NCI-H2029 treated with DMSO at 0.1 percent for 48 hours (cell line): ENCODE measurements at places on chromosomes 12 and 14.

- no peak for DNase-seq
Measured at GRCh38 chr12:12600659-12601058, 11.0 kb upstream of the CREBL2 start.

GRCh38 chr12:39723831-39724230 lies 104.2 kb upstream of the ABCD2 start:
- DNase-seq, result no peak

GRCh38 chr14:77565994-77566305 lies 50.5 kb downstream of the SPTLC2 start:
- no peak for DNase-seq

GRCh38 chr14:101399737-101400517 lies 161.4 kb upstream of the DIO3 start:
- no peak for DNase-seq

DNA sequence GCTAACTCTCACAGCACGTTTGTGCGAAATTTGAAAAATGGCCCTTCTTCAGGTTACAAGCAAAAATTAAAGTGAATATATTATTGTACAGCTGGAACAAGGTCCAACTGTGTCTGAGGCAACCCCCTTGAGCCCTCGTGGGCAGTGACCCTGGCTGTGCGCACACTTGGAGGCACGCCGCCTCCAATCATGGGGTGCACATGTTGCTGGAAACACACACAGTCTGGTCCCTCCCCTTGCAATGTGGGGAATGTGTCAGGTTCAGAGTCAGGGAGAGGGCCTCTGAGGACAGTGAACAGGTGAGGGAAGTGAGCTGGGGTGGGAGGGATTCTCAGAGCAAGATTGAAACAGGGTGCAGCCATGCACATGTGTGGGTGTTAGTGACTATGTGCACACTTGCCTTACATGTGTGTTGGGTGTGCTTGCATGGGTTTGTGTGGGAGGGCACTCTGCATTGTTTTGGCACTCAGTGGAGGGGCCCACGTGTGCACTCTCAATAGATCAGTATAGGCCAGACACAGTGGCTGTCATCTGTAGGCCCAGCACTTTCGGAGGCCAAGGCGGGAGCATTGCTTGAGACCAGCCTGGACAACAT lies 9.6 kb downstream of the TSPAN9 start:
- DNase-seq, result no peak

DNA sequence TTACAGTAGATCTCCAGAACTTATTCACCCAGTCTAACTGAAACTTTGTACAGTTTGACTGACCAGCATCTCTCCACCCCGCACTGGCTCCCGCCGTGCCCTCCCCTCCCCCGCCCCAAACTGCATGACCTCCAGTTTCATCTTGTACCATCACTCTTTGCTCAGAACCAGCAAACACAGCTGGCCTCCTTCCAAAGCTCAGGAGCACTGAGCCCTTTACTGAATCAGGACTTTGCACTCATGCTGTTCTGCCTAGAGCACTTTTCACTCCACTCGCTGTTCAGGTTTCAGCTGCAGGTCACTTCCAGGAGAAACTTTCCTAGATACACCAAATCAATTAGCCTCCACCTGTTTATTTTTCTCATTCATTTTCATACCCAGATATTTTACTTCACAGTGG lies 455.3 kb upstream of the PDE3A start:
- no peak for DNase-seq

DNA sequence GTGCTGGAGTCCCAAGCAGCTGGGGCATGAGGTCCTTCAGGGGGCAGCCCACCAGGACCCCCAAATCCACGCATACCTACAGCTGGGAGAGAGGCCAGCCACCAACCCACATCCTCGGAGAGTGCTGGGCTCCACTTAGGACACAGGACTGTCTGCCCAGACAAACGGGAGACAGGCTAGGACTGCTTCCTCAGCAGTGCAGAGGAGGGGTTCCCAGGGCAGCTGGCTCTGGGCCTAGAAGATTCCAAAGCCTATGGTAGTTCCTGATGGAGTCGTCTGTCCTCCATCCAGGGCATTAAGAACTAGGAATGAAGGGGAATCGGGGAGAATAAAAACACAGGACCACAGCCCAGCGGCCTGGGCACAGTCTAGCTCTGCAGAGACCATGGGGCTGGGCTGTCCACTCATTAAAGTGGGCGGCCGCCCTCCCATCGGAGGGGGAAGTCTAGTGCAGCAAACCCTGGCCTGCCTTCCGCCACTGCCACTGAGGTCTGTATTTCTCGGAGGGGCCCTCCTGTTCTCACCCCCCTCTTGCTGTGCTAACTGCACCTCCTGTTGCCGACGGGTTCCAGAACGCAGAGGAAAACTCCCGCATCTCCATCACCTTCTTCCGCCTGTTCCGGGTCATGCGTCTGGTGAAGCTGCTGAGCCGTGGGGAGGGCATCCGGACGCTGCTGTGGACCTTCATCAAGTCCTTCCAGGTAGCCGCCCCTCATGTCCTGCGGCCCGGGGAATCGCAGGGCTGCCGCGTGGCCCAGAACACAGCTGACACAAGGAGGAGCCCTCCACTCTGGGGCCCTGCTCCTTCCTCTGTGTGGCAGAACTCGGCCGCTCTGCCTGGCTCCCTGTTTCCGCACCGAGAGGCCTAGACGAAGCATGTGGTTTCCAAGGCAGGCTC lies 143.5 kb upstream of the FKBP4 start:
- DNase-seq, result no peak

DNA sequence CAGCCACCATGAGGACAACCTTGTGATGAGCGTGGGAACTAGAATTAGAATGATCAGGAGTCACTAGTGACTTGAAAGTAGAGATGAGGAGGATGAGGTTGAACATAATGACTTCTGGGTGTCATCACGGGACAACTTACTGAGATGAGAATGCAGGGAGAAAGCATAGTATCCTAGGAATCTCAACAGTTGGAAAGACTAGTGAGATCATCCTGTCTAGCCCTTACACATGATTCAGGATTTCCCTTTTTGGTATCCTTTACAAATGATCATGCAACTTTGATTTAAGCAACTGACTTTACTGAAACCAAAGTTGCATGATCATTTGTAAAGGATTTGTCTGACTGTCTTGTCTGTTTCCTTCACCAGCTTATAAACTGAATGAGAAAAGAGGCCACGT lies 51.8 kb upstream of the HIF1A start:
- DNase-seq, result no peak

- DNase-seq, result no peak
Measured at GRCh38 chr14:75343911-75344310, 65.3 kb downstream of the FOS start.

GRCh38 chr12:49568442-49569162 lies 660 bp upstream of the MCRS1 start:
- no peak for DNase-seq

DNA sequence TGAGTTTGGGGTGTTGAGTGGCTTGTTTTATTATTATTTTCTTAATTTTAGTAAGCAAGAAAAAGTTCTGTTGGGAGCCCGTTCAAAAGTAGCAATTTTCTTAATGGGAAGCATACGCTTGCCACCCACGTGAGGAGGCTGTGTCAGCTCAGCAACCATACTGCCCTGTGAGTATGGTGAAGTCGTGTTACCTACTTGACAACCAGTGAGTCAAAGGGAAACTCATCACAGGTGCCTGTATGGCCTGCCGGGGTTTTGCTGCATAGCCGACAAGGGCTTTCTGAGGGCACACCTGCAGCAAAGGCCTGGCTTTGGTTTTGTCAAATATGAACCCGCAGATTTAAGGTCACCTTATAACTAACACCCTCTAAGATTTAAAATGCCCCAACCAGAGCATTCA lies 31.1 kb downstream of the PITPNM2 start:
- DNase-seq, result no peak

DNA sequence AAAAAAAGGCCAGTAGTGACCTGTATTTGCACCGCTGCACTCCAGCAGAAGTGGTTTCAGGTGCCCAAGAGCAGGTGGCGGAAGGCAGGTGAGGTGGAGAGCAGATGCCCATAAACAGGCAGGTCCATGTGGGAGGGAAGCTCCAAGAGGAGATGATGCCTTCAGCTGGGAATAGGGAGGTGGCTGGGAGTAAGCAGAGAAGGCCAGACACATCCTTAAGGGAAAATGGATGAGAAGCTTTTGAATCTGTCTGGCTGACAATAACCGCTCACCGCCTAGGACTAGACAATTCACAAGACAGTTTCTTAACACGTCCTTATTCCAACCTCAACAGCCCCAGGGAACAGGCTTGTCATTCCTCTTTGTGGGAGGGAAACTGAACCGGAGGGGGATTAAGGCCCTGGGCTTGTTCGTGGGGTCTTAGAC lies 43.9 kb upstream of the PLEKHG6 start:
- DNase-seq, result peak; percentile 96

DNA sequence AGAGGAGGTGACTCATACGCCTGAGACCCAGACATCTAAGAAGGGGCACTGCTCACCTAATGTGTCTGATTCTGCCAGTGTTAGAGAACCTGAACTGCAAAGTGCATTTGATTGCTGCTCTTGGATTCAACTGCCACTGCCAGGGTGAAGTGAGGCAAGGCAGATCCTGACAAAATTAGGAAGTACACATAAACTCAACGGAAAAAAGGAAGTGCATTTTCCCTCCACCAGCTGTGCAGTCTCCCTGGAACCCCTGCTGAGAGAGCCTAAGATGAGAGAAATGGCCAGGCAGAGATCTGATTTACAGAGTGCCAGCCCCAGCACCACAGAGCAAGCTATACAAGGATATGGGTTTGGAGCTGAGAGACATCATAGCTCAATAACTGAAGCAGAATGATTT lies 215.3 kb downstream of the SEC23A start:
- DNase-seq, result no peak

- DNase-seq, result no peak
Measured at GRCh38 chr12:130288206-130288605, 49.5 kb upstream of the PIWIL1 start.

- no peak for DNase-seq
Measured at GRCh38 chr12:3381059-3382047, 109.7 kb upstream of the PRMT8 start.

DNA sequence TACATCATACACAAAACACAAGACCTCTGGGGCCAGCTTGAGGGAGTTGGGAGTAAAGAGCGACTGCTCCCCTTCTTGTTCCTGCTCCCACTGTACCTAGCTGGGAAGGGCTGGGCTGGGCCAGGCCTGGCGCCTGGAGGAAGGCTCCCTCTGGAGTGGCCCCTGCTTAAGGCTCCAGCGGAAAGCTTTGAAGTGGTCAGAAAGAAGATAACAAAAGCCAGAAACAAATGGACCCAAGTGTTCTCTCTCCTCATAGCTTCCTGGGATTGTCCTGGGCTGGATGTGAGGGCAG lies 25.3 kb downstream of the PRPF40B start:
- no peak for DNase-seq

DNA sequence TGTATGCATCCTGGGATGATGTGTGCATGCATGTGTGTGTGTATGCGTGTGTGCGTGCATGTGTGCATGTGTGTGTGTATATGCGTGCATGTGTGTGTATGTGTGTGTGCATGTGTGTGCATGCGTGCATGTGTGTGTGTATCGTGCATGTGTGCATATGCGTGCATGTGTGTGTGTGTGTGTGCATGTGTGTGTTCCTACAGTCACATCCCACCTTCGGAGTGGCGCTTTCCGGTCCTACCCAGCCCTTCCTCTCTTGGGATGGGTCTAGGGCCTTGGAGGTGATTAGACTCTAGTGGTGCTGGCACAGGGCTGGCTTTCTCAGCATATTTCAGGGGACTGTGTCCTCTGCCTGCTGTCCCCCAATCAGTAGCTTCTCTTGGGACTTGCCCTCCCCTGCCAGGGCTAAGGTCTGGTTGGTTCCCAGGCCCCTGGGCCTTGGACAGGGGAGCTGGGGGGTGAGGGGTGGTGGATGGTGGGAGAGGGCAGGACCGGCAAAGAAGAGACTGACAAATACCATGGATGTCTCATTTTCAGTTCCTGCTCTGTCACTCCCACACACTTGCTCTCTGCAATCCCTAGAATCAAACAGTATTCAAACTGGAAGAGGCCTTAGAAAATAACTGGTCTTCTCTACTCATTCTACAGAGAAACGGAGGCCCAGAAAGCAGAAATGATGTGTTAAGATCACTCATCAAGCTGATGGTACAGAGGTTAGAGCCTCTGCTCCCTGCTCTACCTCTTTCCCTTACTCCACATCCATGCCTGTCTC lies 21.9 kb upstream of the FAIM2 start:
- no peak for DNase-seq

GRCh38 chr14:74142523-74142922 lies 57.8 kb downstream of the LIN52 start:
- DNase-seq, result no peak

DNA sequence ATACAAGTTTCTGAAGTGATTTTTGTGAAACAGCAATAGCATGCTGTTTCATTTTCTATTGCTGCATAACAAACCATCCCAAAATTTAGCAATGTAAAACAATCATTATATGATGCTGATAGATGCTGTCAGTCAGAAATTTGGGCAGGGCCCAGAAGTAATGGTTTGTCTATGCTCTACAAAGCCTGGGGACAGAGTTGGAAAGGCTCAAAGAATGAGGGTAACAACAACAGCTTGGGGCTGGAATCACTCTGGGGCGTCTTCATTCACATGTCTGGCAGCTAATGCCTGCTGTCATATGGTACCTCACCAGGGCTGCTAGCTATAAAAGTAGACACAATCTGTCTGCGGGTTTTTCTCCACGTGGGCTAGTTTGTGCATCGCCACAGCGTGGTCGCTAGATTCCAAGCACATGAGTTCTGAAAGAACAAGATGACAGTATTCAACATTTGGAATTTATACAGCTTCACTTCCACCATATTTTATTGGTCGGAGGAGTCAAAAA lies 176.5 kb downstream of the BMP4 start:
- no peak for DNase-seq

- DNase-seq, result peak; percentile 16
Measured at GRCh38 chr12:54201001-54201794, 12.4 kb upstream of the SMUG1 start.

DNA sequence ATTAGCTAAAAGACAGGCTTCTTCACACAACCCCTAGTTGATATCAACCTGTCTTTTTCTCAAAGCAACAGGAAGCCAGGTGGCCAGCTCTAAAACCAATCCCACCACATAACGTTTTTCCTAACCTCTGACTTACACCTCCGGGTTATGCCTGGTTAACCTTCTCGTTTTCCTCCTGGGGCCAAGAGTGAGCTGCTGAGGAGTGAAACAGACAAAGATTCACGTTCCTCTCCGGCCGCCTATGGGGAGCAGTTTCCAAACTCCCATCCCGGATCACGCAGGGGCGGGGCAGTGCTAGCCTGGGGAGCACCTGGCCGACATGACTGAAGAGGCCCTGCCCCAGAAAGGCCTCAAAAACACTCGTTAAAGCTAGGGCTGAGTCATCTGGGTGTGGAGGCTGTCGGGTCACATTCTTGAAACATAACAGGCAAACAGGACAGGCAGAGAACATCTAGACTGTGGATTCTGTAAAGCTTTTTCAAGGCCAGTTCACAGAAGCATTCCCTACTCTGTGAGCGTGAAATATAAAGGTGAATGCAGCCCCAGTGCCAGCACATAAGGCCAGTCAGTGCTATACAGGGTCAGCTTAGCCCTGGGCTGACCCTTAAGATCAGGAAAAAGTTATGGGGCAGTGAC lies 25.9 kb upstream of the LGALS3 start:
- peak; percentile 60 for DNase-seq

- DNase-seq, result no peak
Measured at GRCh38 chr14:26917086-26917485, 319.3 kb upstream of the NOVA1 start.

DNA sequence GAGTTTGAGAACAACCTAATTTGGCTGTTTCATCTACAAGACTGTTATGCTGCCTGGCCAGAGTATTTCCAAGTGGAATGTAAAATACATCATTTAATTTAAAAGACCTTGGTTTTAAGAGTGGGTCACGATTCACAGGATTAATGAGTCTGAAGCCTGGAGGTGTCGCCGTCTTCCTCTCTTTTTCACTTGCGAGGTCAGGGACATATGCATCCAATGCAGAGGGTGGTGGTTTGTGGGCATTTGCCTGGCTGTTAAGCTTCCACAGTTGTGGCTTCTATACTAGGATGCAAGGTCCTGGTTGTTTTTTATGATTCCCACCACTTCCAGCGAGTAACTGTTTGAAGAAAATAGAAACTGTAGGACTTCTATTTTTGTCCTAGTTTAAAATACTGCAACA lies 22.8 kb upstream of the RASSF3 start:
- no peak for DNase-seq
